ENCODE measurements at places on chromosomes 5 and 9. TPM values are rescaled to one million over a fixed set of nuclear protein-coding genes. Genes with fewer than 3 reads are reported as not detected.

EMB gene
- not detected for total RNA-seq

ROR2 gene
- not detected for total RNA-seq

FAM221B gene
- not detected for total RNA-seq

MZB1 gene
- not detected for total RNA-seq

LCN1 gene
- total RNA-seq = not detected

FGF1 gene
- 41.8 TPM for total RNA-seq

KIF4B gene
- total RNA-seq = 0.21 TPM

LRRC70 gene
- total RNA-seq = not detected

DNAH5 gene
- 1.3 TPM for total RNA-seq

CAVIN4 gene
- 0.48 TPM for total RNA-seq

EGFL7 gene
- total RNA-seq = 4.1 TPM

RFX3 gene
- 3.5 TPM for total RNA-seq

DNA sequence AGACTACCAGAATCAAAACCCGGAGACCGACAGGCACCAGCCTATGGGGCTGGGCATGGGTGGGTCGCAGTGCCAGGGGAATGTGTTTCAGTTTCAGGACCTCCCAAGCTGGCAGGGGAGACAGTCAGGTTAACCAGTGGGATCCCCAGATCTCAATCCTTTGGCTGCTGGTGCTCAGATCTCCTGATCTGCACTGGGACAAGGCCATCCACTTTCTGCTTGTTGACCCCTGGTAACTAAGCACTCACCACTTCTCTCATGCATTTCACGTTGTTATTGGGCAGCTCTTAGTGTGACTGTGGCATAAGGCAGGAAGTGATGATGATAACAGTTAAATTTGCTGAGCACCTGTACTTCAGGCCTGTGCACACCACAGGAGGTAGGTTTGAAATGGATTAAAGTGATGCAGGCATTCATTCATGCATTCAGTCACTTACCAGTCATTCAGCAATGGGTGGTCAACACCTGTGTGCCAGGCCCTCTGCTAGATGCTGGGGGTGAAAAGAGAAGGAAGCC is 42.1 kb upstream of the STXBP1 start:
- no peak for DNase-seq

DNA sequence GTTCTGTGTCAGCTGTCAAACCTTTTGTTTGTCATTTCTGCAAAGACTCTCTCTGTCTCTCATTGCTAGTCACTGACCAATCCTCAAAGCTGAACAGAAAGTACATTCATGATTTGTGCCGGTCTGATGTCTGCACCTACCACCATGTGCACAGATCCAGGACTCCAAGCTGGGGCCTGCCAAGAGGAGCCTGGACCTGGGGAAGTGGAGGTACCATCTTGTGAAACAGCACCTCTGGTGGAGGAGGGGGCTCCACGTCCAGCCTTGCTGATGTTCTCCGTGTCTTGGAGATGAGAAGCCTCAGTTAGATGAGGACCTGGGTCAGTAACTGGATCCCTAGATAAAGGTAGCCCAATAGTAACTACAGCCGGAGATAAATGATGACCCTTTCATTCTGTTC is 98.9 kb downstream of the TENT4A start:
- DNase-seq = no peak

GRCh38 chr5:135596788-135597187 is 18.0 kb upstream of the CXCL14 start:
- no peak for DNase-seq

GRCh38 chr9:23451802-23452418 is 374.1 kb downstream of the ELAVL2 start:
- no peak for DNase-seq

GRCh38 chr5:20524991-20525529 is 537.1 kb upstream of the CDH18 start:
- DNase-seq = no peak

GRCh38 chr5:173903396-173904140 is 15.4 kb downstream of the CPEB4 start:
- no peak for DNase-seq

DNA sequence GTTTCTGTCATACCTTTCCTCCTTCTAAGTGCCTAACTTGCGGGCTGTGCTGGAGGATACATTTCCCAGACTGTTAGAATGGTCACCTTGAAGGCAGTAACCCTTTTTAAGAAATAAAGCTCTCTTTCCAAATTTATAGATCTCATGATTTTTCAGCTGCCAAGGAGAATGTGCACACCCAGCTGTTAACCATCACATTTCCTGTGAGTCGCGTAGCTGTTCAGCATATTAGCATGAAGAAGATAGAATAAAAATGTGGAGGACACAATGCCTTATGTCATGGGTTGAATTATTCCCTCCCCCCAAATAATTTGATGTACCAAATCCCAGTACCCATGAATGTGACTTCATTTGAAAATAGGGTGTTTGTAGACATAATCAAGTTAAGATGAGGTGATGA is 729.4 kb downstream of the MTRR start:
- no peak for DNase-seq

DNA sequence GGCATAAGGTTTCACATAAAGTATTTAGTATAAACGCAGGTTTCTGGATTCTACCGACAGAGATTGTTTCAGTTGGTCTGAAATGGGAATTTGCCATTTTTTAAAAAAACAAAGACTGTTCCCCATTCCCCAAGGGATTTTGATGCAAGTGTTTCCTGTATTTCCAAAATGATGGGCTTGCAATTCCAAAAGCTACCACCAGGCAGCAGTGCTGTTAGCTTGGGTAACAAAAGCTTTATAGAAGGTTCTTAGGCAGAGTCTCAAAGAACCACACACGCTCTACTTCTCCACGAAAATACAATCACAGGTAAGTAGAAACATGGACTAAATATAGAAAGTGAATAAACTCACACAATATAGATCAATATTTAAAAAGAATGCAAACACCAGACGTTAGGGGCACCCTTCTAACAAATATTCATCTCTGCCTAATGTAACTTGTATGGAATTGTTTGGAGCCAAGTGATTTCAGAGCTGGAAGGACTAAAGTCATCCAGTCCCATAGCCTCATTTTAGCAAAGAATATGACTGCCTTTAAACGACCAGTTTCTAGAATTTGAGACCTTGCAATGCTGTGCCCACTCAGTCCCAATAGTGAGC is 154.3 kb downstream of the SPOCK1 start:
- DNase-seq = peak; percentile 67

GRCh38 chr5:69517763-69518212 is 25.2 kb downstream of the OCLN start:
- DNase-seq = no peak

DNA sequence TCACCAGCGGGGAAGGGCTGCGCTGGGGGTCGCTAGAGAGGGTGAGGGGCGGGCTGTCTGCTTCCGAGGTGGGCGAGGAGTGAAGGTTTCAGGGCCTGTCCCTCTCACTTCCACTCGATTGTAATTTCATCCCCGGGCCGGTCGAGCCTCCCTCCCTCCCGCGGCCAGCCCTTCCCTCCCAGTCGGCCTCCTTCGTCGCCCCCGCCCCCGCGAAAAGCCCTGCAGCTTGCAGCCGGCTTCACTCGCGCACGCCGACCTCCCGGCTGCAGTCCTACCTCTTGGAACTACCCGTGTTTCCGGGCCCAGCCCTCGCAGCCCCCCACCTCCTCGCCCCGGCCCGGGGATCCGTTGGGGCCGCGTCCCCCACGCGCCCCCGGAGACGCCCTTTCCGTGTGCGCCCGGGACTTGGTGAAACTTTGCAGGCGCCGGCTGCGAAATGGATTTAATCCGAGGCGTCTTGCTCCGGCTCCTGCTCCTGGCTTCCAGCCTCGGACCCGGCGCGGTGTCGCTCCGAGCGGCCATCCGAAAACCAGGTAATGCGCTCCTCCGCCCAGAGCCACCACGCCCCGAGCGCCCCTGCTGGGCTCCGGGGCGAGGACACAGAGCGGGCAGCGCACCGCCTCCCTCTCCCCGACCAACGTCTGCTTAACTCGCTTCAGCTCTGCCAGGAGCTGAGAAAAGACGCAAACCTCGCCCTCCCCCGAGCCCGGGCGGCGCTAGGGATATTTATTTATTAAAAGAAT is at the start of gene EGFLAM:
TSS of gene EGFLAM (plus strand) at position 241 of the 743 bp plus-strand sequence. CDS start at position 437, 196 bp downstream.
- no peak for DNase-seq

DNA sequence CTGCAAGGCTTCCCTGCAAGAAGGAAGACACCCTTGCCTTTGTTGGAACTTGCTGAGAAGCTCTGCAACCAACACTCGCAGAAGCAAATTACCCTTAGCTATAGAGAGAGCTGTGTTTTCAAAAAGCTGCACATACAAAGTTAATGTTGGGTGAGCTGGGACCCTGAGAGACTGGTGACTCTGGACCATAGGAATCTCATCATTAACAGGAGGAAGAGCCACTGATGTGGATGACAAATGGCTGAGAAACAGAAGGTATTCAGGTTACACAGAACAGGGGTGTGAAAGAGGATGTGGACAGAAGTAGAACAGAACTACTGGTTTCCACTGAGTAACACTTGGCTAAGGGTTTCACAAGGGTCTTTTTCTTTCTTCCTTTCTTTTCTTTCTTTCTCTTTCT is 493.5 kb downstream of the IRX1 start:
- no peak for DNase-seq

- no peak for DNase-seq
Observed at GRCh38 chr5:32098291-32098690, 75.8 kb downstream of the GOLPH3 start.

DNA sequence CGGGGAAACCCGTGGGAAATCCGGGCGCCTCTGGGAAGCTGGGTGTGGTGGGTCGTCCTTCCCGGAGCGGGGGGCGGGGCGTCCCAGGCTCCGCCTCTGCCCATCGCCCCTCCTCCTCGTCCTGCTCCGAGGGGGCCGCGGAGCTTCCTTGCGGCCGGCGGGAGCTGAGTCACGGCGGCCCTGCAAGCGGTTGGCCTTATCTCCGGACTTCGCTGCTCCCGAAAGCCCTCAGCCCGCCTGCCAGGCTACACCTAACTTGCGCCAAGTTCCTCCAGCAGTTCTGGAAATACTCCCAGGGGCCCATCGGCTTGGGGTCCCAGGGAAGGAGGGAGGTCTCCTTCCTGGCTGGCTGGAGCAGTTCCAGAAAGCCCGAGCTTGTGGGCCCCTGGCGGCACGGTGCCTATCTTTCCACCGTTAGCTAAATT is 54.1 kb upstream of the CDKN2AIPNL start:
- DNase-seq = peak; percentile 83

DNA sequence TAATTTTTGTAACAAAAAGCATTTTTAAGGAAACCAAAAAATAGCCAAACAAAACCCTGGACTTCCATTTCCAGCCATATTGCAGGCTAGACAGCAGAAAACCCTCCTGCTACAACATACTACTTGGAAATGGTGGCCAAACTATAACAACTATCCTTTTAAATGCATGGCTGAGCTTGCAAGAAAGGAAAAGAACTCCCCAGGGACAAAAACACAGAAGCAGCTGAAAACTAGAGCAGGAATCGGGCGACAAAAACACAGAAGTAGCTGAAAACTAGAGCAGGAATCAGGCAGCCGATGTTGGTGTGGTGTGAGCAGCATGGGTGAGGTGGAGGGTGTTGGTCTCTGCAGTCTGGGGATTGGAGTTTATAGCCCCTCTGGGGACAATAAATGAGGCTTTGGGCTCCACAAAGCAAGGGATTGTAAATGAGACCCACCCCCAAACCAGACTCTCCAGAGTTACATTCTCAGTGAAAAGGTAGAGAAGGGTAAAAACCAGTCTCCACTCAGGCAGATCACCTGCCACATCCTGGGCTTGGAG is 95.2 kb downstream of the C9orf50 start:
- DNase-seq = no peak

GRCh38 chr5:3325201-3325971 is 270.2 kb upstream of the IRX1 start:
- DNase-seq = no peak

DNA sequence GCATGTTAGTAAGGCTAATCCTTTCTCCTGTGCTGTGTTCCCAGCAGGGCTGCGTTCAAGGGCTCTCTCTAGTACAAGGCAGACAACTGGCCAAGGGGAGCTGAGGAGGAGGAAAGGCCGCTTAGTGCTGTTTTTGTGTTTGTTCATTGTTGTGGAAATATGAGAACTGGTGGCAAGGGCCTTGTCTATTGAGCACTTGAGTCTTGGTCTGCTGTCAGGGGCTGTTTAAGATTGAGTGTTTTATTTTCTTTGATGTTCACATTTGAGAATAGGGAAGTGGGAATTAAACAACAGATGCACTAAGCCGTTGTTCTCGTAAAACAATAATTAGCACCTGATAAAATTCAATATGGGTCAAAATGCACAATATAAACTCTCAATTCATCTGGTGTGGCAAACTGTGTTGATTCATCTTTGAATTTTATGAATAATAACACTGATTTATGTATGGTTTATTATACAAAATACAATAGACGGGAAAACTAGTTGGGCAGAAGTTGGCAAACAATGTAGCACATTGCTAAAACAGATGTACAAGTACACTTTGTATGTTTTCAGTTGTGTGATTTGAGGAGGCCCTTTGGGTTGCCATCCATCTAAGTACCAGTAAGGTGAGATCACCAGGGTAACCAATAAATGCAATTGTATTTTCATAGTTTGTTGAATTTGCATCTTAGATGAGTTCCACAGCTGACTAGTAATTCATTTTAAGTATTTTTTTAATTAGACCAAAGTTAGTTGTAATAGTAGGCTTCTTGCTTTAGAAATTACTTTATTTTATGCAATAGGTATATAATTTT is 97.6 kb upstream of the GRHPR start:
- no peak for DNase-seq

GRCh38 chr5:93328833-93329232 is 252.2 kb downstream of the NR2F1-AS1 start:
- DNase-seq = no peak

DNA sequence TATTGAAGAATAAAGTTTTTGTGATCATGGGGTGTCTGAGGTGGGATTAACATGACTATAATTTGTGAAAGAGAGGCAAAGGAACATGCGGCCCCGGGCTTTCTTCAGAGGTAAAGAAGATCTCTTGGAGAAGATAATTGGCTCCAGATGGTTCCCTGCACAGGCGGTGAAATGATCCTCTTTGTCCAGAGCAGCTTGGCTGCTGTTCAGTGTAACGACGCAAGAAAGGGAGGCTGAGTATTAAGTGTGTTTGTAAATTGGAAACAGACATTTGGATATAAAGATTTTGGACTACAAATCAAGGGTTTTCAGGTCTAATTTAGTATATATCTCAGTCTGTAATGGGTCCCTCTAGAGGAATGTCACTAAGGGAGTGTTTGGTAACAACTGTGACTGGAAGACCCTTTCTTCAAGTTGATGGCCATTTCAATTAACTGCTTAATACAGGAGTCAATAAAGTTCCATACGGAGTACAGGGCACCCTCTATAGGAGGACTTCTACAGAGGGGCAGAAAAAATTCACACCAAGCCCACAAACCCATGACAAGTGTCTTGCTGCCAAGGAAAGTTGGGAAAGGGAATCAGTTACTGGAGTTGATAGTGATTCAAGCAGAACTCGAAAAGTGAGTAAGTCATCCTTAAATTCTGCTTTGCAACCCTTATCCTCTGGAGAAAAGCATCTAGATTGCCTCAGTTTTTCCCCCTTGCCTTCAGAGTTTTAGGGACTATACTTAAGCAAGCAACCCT is 4.1 kb downstream of the EQTN start:
- DNase-seq = peak; percentile 28

- DNase-seq = peak; percentile 11
Observed at GRCh38 chr5:73701566-73701965, 75.6 kb downstream of the ARHGEF28 start.

- DNase-seq = peak; percentile 9
Observed at GRCh38 chr5:173514661-173515060, 101.8 kb downstream of the BOD1 start.

All from HFFc6 (cell line).